ENCODE measurements at places on chromosomes 2 and 18.

DNA sequence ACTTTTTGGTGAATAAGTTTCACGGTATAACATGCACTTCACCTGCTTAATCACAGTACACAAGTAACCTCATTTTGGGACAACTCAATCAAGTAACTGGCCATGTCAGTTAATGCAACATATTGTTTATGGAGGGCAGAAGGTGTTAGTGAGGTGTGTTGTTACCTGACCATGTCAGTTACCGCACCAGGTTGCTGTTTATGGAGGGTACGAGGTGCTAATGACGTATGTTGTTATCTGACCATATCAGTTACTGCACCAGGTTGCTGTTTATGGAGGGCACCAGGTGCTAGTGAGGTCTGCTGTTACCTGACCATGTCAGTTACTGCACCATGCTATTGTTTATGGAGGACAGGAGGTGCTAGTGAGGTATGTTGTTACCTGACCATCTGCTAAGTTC is 135.1 kb upstream of the TPO start:
- DNase-seq, result no peak

GRCh38 chr2:136858656-136859055 is 93.3 kb downstream of the THSD7B start:
- no peak for DNase-seq

DNA sequence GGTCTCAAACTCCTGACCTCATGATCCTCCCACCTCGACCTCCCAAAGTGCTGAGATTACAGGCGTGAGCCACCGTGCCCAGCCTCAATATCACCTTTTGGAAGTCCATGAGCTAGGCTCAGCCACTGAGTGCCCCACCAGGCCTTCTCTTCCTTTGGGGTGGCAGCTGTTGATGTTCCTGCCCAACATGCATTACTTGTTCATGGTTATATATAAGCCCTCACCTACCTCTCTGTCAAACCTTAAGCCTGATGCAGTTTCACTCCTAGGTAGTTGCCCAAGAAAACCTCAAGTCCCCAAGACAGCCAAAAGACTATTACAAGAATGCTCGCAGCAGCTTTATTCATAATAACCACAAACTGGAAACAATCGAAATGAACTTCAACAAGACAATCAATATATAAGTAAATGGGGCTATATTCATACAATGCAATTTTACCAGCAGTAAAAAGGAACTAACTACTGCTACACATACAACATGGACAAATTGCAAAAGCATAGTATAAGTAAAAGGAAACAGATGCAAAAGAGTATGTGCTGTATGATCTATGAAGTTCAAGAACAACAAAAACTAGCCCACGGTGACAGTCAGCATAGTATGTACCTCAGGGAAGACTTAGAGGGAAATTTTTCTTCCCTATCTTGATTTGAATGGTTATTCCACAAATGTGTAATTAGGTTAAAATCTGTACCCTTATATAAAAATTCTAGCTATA is 59.6 kb upstream of the REL start:
- DNase-seq, result no peak

- no peak for DNase-seq
Measured at GRCh38 chr2:236653863-236654262, 84.2 kb downstream of the ACKR3 start.

- DNase-seq, result no peak
Measured at GRCh38 chr2:19854596-19855541, 46.9 kb downstream of the TTC32 start.

DNA sequence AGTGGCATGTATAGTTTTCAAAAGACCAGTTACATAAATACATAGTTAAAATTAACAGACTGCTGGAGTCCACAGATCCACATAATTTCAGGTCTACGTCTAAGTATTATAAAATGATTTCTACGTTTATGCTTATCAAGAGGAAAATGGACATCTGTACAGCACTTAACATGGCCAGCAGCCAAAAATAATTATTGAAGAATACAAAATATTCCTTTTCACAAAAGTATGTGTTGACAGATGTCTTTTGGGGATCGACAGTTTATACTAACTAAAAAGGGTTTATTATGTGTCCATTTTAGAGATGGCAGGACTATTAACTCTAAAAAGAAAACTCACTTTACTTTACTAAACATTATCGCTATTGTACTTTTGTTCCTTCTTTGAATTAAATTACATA is 112.9 kb upstream of the RNU4ATAC start:
- no peak for DNase-seq

- no peak for DNase-seq
Measured at GRCh38 chr2:20567159-20567925, 83.6 kb downstream of the HS1BP3 start.

GRCh38 chr2:240482141-240482540 is 46.7 kb downstream of the GPC1 start:
- DNase-seq, result no peak

DNA sequence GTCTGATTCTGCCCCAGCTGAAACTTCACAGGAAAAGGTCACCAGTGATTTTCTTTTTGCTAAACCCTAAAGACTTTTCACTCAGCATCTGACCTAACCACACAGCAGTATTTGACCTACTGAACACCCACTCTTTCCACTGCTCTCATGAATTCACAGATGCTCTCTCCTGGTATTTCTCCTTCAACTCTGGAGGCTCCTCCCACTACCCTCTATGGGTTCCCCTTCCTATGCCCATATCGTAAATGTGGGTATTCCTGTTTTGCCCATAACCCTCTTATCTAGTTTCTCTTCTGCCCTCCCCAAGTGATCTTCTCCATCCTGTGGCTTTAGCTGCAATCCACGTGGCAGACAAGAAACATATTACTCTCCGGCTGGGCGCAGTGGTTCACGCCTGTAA is 7.6 kb downstream of the PLEKHM3 start:
- peak; percentile 6 for DNase-seq

- DNase-seq, result no peak
Measured at GRCh38 chr2:227390468-227391256, 2.9 kb upstream of the SCYGR1 start.

DNA sequence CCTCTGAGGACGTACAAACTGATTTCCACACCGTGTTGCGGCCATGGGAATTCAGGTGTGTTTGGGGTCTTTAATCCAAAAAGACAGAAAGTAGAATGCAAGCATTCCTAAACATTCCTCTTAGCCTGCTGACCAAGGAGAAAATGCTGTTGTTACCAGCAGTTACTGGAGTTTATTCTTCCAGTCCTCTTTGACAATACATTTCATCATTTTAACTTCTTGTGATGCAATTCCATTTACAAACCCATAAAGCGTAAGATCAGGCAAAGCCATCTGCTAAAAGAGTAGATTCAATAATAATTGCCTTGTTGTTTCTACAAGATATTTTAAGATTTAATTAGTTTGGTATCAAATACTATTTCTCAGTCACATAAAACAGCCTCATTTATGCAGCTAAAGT is 32.7 kb downstream of the SPIRE1 start:
- DNase-seq, result no peak

DNA sequence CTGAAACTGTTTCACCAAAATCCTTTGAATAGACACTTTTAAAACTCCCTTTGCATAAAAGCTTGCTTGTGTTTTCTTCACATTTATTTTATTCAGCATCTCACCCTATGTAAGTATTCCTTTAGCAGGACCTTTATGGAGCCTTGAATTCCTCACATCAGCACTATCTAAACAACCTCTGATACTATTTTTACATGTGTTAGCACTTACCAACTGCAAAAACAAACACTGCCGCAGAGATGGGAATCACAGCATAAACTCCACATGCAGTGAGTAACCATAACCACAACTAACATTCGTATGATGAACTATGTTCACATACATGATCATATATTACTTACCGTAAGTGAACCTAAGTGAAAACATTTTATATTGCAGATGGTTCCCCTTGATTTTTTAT is 15.4 kb downstream of the FBXO15 start:
- no peak for DNase-seq

DNA sequence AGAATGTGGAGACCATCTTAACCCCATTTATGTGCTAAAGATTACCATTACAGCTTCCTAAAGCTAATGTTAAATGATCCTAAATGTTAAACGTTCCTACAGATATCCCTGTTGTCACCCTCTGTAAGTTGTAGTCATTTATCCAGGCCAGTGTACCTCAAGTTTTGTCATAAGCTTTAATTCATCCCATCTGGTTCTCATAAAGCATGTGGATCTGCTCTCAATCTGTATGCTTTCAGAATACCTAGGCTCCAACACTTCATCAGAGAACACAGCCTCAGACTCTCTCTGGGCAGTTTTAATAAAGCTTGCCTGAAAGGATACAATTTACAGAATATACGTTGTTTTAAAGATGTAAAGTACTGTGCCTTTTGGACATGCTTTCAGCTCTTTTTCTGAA is 4.2 kb upstream of the CCDC178 start:
- DNase-seq, result no peak

GRCh38 chr2:88874063-88874657 is 182.7 kb downstream of the RPIA start:
- peak; percentile 23 for DNase-seq

- no peak for DNase-seq
Measured at GRCh38 chr2:231348704-231349373, 46.7 kb upstream of the B3GNT7 start.

- no peak for DNase-seq
Measured at GRCh38 chr2:68762665-68763064, 28.1 kb downstream of the ARHGAP25 start.

DNA sequence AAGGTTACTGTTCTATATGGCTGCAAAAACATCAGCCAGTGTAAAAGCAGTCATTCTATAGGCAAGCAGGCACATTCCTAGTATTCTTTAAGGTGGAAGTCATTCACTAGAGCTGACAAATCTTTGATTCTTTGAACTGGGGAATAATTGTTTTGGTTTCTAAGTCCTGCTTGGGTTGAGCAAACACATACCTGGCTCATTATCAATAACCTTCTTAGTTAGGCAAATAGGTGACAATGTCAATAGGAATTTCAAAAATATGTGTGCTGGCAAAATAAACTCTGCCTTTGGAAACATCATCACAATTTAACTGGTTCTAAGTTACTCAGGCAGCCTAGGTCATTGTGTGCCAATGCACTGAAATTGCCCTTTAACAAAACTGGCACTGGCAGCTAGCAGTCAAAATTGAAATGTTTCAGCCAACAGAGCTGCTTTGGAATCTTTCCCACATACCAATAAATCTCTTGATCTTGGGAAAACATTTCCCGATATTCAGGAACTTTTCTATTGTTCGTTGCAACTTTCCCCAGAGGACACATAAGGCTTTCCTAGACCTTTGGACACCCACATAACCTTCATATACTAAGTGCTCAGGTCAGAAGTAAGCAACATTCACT is 402.0 kb upstream of the MMADHC start:
- no peak for DNase-seq

DNA sequence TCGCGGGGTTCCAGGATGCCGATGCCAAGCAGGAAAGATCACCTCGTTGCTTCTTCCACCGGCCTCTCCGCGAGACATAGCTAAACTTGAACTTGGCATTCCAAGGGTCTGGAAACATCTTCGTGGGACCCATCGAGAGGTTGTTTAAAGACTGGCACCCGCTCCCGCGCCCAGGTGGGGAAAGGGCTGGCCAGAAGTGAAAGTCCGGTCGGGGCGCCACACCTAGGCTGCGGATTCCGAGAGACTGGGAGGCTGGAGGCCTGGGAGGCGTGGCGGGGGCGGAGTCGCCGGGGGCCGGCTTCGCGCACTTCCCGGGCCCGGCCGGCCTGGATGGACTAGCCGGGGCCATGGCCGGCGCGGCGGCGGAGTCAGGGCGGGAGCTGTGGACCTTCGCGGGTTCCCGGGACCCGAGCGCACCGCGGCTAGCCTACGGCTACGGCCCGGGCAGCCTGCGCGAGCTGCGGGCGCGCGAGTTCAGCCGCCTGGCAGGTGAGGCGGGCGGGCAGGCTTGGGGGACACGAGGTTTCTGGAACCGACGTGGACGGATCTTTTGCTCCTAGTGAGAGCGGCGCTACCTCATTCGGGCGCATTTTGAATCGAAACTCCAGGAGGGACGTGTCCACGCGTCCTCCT is at the start of gene MOCOS:
Gene MOCOS, plus strand, starts transcription at position 305 of the 633 bp plus-strand sequence. Its CDS starts 43 bp downstream, at position 348.
- DNase-seq, result peak; percentile 66

DNA sequence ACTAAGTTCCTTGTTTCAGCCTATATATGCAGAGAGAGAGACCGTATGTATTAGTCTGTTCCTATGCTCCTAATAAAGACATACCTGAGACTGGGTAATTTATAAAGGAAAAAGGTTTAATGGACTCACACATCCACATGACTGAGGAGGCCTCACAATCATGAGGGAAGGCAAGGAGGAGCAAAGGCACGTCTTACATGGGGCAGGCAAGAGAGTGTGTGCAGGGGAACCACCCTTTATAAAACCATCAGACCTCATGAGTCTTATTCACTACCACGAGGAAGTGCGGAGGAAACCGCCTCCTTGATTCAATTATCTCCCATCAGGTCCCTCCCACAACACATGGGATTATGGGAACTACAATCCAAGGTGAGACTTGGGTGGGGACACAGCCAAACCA is 73.8 kb downstream of the TMEM18 start:
- DNase-seq, result no peak

DNA sequence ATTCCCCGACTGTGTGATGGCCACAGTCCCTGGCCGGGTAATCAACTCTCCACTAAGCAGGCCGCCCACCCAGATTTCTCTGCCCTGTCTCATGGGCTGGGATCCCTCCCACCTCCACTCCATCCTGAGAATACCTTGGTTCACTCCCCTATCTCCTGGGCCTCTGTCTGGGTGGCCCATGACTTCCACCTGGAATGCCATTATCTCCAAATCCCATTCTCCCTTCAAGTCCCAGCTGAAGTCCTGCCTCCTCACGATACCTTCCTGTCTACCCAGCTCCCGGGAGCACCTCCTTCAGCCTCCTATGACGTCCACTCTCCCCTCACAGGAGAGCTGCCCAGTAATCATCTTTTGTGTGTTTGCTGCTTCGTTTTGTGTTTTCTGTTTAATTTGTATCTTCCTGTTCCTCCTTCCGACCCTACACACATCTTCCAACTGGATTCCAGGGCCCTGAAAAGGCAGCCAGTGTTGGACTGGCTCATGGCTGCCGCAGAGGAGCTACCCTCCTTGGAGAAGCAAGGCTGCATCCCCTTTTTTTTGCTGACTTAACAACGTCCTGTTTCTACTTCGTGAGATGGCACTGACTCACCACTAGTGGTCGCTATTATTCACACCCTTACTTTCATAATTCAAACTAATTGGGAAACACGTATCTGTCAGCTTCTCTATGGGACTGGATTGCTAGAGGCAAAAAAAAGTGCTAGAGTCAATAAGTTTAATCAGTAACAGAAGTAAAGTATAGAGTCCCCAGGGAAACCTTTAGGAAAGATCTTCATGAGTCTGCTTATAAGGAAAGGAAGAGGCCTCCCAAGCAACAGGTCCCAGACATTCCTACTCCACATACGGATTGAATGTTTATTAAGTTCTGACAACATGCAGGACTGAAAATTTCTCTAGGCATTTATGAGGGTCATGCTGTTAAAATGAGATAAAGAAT is 171.9 kb upstream of the GATA6 start:
- DNase-seq, result no peak

DNA sequence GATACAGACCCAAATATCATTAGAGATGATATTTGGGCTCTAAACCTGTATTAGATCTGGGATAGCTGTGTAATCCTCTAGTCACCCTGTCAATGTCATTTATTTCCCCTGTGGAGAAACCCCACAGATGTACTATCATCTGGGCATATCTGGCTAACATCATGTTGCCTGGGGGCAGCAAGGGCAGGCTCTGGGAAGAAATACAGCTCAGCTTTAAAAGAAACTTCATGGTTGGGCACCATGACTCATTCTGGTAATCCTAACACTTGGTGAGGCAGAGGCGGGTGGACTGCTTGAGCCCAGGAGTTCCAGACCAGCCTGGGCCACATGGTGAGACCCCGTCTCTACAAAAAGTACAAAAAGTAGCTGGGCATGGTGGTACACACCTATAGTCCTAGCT is 282.5 kb downstream of the SLC8A1 start:
- DNase-seq, result no peak

- DNase-seq, result no peak
Measured at GRCh38 chr2:172087207-172087779, 2.0 kb downstream of the DLX1 start.
